ENCODE measurements at places on chromosomes 16 and 17.

DNA sequence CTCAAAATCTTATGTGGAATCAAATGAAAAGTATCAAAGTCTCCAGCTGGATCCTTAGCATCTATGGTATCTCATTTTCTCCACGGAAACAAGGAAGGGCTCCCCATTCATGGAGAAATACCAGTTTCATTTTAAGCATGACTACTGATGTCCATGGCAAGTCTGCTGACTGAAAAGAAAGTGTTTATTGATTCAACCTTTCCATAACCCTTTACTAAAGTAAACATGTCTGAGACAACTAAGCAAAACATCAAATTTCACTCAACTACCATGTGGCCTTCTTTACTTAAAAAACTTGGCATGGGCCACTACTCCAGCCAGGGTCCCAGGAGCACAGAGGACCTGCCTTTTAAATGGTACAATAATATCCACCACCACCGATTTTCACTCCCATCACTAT lies 928.0 kb upstream of the SOX9 start:
- DNase-seq: no peak

- DNase-seq: no peak
Measured at GRCh38 chr16:10935226-10935915, 6.9 kb downstream of the DEXI start.

DNA sequence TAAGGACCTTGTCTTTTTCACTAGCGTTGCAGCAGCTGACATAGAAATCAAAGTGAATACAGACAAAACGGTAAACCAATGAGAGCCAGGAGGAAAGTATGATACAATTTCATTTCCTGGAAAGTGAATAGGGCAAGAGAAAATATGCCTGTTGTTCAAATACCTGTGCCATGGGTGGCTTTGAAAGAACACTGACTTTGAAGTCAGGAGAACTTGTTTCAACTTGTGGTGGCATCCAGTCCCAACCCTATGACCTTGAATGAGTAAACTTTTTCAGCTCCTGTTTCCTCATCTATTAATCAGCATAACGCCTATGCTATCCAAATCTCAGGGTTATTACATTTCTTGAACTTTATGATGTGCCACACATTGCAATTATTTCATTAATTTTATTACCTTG lies 173.7 kb upstream of the HS3ST3A1 start:
- no peak for DNase-seq

DNA sequence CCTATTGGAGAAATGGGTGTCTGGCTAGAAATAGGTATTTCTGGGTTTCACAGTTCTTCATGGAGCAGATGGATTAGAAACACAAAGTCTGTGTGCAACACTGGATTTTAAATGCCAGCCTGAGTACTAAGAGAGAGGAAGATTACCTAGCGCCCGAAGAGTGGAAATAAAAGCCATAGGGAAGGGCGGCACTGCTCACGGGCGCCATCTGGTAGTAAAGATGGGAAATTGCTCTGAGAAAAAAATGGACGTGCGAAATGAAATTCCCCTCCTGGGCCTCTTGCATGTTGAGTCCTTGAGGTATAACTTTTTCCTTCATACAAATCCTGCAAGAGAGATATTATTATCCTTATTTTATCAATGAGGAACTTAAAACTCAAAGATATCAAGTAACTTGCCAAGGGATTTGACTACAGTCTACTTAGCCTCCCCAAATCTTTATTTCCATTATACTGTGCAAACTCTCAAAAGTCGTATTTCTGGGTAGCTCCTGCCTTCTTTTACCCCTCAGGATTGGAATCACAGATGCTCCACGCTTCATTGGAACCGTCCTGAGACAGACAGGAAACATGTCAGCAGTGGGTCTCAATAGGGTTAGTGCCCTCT lies 72.8 kb downstream of the MMD start:
- peak; percentile 7 for DNase-seq

DNA sequence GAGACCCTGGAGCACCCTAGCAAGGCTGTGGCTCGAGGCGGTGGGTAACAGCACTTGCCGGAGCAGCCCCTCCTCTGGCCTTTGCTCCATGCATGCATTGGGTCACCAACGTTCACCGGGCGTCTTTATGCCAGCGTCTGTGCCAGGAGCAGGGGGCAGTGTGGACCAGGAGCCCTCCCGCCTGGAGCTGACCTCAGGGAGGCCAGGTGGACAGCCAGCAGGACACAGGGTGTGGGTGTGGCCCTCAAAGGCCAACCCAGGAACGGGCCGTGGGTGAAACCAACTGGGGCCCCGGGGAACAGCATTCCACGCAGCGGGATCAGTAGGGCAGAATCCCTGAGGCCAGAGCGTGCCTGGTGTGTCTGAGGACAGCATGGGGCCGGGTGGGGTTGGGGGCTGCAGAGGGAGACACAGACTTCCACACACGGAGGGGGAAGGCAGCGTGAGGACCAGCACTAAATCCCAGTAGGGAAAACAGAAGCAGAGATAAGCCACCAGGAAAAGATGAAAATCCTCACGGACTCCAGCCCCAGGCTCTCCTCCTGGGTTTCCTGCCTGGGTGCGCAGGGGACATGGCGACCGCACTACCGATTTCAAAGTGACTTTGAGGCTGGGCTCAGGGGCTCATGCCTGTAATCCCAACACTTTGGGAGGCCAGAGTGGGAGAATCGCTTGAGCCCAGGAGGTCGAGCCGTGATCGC lies 2.9 kb upstream of the CD7 start:
- no peak for DNase-seq

DNA sequence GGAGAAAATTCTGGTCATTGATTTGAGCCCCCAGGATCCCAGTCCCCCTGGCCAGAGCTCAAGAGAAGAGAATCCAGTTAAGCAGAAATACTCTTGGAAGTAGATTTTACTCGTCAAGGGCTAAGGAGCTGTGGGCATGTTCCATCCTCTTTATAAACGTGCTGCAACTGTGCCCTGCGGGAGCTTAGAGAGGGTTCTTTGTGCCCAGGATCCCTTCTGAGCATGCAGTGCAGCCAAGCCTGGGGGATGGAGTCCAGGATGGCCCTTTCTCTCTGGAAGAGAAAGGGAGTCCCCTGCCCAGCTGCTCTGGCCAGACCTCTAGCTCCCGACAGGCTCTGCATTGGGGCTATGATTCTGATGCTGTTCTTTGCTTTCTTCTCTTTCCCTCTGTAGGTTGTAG lies 9.5 kb upstream of the LGALS9 start:
- DNase-seq: no peak

DNA sequence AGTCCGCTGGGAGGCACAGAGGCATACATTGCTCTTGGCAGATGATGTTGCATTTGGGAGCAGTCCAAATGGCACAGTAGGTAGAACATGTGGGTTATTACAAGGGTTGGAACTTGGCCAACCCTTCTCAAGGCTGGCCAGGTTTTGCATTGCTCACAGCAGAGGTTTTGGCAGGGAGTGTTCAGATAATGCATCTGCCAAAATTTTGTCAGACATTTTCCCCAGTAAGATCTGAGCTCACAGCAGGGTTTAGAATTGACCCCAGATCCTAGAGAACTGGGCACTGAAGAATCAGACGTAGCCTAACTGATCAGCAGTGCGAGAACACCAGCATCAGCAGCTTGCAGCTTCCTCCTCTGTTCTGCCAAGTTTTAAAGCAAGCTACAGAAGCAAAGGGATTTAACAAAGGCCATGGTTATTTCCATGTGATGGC lies 468.8 kb upstream of the KIF2B start:
- no peak for DNase-seq

GRCh38 chr16:86991679-86992078 lies 325.5 kb downstream of the C16orf95 start:
- no peak for DNase-seq

DNA sequence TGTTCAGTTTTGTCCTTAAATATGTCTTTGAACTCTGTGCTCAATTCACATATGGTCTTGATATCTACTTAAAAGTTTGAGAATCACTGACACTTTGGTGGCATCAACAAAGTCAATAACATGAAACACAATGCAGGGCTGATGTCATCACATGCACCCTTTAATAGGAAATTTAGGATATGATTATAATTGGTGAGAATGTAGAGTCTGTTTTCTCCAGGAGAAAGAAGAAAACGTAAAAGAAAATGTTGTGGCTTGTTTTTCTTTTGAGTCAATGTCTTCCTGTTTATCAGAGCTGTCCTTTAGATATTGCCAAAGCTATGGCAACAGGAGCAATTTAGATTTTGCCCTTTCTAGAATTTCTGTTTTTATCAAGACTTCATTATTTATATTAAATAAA lies 396.9 kb downstream of the CDH13 start:
- no peak for DNase-seq

GRCh38 chr16:13829697-13830299 lies 90.2 kb upstream of the ERCC4 start:
- no peak for DNase-seq

- DNase-seq: no peak
Measured at GRCh38 chr17:66762276-66762675, 72.6 kb upstream of the CACNG5 start.

- DNase-seq: no peak
Measured at GRCh38 chr17:60392845-60393702, 1.1 kb upstream of the USP32 start.

GRCh38 chr16:84088695-84089395 lies 27.9 kb downstream of the MBTPS1 start:
- DNase-seq: no peak

GRCh38 chr16:6725634-6726331 lies 606.9 kb upstream of the RBFOX1 start:
- no peak for DNase-seq

- no peak for DNase-seq
Measured at GRCh38 chr16:2467528-2468232, 3.4 kb upstream of the NTN3 start.

- DNase-seq: no peak
Measured at GRCh38 chr16:83185902-83186301, 559.1 kb downstream of the CDH13 start.

DNA sequence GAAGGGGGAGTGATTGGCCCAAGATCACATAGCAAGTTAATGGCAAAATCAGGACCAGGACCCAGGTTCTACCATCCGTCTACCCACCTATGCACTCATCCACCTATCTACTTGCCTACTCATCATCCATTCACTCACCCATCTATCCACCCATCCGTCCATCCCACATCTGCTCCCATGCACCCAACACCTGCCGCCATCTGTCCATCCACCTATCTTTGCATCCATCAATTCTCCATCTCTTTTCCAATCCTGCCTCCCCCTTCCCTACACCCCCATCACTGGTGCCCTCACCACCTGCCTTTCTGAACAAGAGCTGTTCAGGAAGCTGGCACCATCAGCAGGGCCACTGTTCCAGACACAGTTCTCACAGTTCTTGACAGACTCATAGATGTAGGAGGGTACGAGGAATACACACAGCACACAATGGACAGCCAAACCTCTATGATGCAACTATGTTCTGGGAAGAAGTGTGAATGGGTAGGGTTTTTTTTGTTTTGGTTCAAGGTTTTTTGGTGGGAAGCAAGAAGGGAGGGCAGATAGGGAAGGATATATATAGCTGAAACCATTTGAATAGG lies 4.5 kb downstream of the SAMD14 start:
- no peak for DNase-seq

DNA sequence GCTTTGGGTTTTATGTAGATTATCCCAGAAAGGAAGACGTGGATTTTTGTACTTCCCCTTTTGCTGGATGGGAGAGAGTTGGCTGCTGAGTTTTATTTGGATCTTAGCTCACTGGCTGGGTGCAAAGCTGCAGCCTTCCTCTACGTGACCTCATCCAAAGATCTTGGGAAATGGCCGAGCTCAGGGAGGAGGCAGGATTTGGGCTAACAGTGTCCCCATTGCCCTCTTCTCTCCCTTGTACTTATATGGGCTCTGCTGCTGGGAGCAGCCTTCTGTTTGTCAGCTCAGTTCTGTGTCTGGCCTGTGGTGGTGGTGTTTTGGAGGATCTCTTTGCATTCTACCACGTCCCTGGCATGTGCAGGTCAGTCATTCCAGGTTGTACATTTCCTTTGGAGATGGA lies 2.0 kb downstream of the AOC3 start:
- no peak for DNase-seq

DNA sequence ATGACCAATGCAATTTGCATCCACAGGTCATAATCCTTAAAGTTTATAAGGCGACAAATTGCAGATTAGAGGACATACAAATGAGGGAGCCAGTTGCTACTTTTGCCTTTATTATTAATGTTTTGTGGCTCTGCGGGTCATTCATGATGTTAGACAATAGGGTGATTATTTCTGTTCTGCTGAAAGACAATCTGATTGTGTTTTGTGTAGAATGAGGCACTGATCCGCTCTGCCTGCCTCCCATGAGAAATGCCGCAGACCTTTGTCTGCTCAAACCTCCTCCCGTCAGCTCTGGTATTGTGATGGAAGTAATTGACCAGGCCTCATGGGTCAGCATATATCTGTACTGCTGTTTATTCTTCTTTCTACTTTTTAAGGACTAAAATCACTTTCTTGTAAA lies 224.9 kb downstream of the PRKCA start:
- DNase-seq: no peak

DNA sequence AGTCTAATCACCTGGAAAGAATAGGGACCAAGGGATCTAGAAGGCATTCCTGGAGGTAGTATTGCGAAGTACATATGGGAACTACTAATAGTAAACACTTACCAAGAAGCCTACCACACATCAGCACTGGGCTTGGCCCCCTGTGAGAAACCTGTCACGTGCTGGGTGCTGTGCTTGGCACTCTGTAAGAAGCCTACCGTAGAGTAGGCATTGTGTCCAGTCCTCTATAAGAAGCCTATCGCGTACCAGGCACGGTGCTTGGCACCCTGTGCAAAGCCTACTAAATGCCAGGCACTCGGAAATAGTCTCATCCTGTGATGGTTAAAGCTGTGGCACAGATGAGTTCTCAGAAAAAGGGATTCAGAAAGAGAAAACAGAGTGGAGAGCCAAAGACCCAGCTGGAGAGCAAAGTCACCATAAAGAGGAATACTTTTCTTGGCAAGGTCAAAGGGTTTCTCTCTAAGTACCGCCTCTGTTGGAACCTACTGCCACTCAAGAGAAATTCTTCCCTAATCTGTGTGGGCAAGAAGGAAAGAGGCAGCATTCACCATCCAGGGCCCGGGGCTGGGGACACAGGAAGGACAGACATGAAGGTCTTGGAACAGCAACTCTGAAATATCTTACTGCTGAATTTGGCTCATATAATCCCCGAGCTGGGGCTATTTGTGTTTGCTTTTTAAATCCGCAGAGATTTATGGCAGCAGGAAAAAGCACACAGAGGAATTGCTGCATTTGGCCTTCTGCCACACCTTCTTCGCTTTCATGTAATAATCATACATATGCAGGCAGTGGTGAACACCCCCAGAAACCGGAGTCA lies 81.8 kb downstream of the VAT1L start:
- DNase-seq: no peak
